ENCODE measurements at places on chromosomes 7 and 10.

GRCh38 chr10:78731675-78732074 is 337.1 kb upstream of the ZMIZ1 start:
- no peak for DNase-seq

DNA sequence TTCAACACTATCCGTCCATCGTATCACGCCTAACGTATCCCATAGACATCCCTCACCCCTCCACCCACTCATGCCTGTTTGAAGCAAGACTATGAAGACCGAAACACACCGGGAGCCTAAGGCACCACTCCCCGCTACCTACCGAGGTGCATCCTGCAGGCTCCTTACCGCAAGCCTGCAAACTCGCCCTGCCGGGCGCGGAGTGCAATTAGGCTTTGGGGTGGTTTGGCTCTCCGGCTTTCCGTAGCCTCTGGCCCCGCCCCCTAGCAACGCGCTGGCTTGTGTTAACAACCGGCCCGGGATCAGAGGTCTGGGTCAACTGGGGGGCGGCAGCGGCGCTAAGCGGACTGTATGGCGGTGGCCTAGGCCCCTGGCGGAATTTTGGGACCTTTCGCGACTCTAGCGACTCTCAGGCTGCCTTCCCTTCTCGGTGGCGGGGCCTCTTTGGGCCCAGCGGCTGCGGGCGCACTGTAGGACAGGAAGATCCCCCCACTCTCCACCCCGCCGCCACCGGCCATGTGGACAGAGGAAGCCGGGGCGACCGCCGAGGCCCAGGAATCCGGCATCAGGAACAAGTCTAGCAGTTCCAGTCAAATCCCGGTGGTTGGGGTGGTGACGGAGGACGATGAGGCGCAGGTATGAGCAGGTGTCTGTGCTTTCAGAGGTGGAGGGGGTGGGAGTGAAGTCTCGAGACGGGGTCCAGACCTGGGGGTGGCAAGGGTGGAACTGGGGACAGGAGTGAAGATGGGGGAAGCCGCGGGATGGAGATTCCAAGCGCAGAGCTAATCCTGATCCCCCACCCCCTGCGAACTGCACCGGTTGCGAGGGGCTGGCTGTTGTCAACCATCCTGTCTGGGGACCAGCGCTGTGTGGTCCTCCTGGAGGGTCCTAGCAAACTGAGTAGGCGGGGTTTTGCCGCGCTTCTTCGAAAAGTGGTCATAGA is at the start of gene CFAP69:
TSS of gene CFAP69 (plus strand) at position 266 of the 943 bp plus-strand sequence. CDS start at position 517, 251 bp downstream.
- DNase-seq, result no peak

GRCh38 chr10:24824124-24824523 is 100.4 kb upstream of the ARHGAP21 start:
- DNase-seq, result no peak

GRCh38 chr7:96167424-96167823 is 154.5 kb downstream of the SLC25A13 start:
- DNase-seq, result no peak
